H4 (cell line): ENCODE measurements at places on chromosomes 6 and 20. TPM values are rescaled to one million over a fixed set of nuclear protein-coding genes. Genes with fewer than 3 reads are reported as not detected.

The TCF19 gene
- 14.7 and 18.8 TPM in 2 replicates for total RNA-seq

GRCh38 chr20:38066969-38067716, 33.6 kb downstream of the RPRD1B start:
- no peak for DNase-seq

DNA sequence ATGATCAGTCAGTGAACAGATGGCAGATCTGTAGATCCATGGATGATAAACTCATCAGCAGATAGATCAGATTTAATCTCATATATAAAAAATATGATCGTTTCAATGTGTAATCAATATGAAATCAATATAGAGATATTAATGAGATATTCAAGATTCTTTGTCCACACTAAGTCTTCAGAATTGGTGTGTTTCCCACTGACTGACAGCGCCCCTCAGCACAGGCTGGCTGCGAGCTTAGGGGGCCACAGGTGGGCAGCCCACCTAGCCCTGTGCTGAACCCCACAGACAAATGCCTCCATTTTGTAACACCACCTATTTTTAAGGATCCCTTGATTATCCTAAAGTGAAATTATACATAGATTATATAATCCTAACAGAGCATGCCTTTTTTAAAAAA, 32.3 kb downstream of the FRMD1 start:
- DNase-seq: no peak

DNA sequence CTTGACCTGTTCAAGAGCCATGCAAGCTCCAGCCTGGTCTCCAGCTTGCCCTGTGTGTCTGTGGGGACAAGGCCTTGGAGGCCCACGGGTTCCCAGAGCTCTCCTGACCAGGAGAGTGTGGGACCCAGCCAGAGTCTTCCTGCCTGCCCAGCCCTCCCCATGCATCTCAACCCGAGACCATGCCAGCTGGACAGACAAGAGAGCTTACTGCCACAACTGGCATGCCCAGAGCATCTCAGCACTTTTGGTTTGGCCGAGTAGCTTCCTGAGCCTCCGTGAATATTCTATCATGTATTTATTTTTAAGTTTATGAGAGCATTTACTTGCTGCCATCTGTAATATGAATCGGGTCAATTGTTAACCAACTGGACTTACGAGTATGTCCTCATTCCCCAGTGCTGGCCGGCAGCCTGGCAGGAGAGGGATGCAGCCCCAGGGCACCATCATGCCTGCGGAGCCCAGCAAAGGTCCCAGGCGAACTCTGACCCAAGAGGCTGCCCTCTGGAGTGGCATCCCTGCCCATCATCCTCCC, 14.9 kb downstream of the IP6K3 start:
- no peak for DNase-seq

- DNase-seq: no peak
Observed at GRCh38 chr20:4151991-4152695, 136.8 kb upstream of the RNF24 start.

DNA sequence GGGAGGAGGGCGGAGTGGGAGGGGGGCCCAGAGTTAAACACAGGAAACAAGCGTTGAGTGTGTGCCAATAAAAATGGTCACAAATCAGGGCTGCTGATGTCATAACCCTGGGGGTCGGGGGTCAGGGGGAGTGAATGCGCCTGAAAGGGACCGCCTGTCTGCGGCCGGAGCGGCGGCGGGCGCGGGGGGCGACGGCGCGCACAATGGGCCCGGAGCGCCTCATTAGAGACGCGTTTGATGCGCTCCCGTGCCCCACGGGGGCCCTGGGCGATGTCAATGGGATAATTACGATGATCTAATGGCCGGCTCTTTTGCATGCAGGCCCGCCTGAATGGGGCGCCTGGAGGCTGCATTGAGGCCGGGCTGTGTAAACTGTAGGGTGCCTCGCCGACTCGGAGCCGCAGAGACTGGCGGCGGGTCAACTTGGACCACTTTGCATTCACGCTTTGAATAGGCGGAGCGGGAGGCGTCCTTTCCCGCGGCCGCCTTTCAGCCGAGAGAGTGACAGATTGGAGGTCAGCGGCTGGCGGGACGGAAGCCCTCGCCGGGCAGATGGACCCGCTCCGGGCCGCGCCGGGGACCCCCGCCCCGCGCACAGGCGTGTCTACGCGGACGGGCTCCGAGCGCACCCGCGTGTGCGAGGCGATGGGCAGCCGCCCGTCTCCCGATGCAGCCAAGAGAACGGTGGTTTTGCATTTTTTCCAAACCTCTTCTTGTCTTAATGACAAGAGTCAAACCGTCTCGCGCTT, 296.1 kb downstream of the TFAP2C start:
- no peak for DNase-seq

GRCh38 chr6:35089216-35089934, 51.8 kb downstream of the TCP11 start:
- DNase-seq: no peak

DNA sequence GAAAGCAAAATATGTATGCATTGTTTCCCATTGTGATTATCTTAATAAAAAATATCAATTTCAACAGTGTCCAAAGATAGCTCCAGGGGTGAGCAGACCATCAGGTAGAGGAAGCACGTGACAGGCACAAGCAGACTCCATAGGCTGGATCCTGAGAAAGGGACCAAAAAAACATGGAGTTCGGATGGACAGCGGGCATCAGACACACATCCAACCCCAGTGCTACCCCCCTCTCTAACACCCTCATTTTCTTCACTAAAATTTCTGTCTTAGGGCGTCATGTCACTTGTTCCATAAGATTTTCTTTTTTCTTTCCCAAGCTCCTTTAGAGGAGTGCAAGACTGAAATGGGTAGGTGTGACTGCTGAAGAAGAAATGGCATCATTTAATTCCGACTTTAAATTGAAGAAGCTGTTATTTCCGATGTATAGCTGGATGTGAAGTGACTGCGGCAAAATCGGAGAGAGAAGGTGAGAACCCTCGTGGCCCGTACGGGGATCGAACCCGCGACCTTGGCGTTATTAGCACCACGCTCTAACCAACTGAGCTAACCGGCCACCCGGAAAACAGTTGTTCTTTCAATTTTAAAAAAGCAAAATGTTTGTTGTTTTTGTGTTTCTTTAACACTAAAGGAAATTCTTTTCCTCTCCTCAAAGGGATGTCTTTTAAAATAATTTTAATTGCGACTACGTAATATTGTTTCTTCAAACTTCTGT, 10.3 kb upstream of the PRSS16 start:
- DNase-seq: peak; percentile 69

The MEI4 gene
- total RNA-seq: 0.14 TPM in 1 of 2 replicates, not detected in the other

DNA sequence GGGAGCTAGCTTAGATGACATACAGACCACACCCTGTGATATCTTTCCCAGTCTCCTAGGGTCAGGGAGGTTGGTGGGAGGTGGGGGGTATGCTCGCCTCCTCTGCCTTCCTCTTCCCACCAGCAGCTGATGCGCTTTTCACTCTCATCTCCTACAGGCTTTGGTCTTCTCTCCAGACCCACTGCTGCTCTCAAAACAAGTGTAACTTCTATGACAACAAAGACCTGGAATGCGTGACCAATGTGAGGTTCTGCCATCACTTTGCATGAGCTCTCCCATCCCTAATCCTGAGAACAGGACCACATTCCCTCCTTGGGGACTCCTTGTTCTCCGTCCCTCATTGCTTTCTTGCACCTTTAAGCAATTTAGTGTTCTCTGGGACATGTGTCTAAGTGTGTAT, 2.7 kb downstream of the CTSA start:
- no peak for DNase-seq

- no peak for DNase-seq
Observed at GRCh38 chr6:35894776-35895175, 26.1 kb downstream of the SRPK1 start.

- no peak for DNase-seq
Observed at GRCh38 chr6:93917216-93917615, 497.9 kb upstream of the EPHA7 start.

DNA sequence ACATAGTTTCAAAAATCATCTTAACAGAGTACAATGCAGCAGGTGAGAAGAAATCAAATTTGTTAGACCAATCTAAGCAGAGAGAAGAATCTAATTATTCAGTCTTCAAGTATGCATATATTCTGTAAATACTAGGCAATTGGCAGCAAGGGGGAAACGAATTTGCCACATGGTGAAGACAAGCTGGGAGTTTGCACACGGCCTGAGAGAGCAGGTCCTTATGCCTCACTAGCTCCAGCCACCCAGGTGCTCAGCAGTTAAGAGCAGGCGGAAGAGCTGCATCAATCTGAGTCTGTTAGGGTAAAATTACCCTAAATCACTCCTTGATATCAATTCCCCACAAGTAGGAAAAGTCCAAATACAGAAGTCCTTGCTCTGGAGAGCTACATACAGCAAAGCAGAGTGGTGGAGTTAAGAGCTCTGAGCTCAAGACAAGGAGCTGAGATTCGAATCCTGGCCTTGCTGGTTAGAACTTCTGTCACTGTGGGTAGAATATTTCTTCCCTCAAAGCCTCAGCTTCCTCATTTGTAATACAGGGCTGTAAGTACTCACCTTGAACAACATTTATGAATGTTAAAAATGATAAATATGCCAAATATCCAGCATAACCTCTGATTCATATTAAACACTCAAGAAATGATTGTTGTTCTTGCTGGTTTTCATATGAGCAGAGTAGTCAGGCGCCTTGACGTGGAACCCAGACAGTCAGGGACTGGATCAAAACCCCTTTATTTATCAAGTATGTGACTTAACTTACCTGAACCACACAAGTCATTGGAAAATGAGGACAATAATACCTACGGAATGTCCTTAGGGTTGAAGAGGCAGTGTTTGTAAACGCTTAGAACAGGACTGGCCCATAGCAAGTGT, 444.2 kb downstream of the CDH26 start:
- DNase-seq: no peak

The IRF4 gene
- not detected in 2 replicates for total RNA-seq

The GABRR1 gene
- total RNA-seq: not detected in 2 replicates

The HLA-DRB1 gene
- 0.95 and 1.4 TPM in 2 replicates for total RNA-seq

DNA sequence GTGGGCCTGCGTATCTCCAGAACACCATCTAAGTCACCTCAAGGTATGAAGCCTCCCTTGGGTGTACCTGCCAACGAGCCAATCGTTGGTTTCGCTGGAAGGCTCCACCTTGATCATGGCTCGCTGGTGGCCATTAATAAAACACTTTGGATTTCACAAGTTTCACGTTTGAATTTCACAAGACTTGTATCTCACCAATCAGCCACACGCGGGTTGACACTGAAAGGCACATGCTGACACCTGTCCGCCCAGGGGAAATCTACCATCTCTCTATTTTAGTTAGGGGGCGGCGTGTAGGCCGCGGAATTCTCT, 586 bp upstream of the HMGA1 start:
- no peak for DNase-seq

The TMEM239 gene
- total RNA-seq: not detected in 2 replicates

- DNase-seq: no peak
Observed at GRCh38 chr20:44959082-44959637, 1.0 kb downstream of the TOMM34 start.

The OR2B6 gene
- not detected in 2 replicates for total RNA-seq

DNA sequence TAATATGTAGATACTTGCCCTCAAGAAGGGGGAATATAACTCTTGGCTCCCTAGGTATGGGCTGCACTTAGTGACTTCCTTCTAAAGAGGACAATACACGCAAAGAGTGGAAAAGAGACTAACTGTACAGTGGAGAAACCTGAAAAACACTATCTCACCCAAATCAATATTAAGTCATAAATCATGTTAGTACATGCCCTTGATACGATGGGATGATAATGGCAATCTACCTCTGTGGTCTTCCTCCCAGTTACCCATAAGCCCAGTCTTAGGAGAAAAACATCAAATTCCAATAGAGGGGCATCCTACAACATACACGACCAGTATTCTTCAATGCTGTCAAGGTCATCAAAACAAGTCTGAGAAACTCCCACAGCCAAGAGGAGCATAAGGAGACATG, 1.3 kb downstream of the TRIM26 start:
- no peak for DNase-seq

- peak; percentile 95 for DNase-seq
Observed at GRCh38 chr6:46044881-46045617, 29.4 kb upstream of the CLIC5 start.

DNA sequence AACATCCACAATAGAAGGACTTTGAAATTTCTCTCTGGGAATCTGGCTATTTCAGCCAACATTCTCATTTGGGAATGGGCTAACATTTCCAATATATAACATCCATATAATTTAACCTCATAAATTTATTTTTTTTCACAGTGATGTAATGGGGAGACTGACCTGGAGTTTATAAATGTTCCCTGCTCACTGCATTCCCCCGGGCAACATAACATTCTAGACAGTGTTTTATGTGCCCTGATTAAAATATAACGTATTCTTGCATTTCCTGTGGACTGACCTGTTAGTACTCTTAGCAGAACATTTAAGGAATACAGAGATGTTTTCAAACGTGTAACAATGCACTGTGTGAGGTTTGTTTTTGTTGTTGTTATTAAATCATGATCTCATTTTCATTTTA, 20.9 kb downstream of the TSHZ2 start:
- no peak for DNase-seq

GRCh38 chr20:23143098-23143497, 57.0 kb upstream of the CD93 start:
- DNase-seq: peak; percentile 88

The B3GAT2 gene
- total RNA-seq: not detected in 2 replicates

The AGPAT4 gene
- total RNA-seq: 3.4 and 3.9 TPM in 2 replicates

DNA sequence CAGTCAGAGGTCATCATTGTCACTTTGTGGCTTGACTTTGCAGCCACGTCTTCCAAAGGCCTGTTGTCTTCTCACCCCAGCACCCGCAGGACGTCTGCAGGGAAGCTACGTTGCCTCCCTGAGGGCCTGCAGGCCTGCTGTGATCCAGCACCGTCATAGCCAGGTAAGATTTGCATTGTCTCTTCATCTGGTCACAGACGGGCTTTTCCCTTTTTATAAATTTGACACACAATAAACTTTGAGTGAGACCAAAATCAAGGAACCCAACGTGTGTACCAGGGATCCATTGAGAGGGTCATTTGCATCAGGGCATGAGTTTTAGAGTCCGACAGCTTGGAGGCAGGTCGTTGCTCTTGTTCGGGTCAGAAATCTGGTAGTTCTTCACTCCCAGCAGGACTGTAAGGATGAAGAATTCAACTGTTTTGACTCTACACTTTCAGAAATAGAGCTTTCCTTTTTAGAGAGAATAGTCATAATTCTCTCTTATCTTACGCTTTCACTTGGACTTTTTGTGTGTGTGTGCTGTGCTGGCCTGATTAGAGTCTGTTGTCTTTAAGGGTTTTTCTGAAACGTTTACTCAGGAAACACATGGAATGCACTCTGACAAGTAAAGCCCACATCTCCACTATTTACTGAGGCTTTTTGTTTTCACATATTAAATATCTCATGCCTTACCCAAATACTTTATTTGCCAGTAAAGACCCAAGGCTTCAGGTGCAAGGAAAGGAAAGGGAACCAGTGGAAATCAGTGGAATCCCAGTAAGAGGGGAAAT, 177.2 kb upstream of the TAB2 start:
- no peak for DNase-seq
